ENCODE measurements at places on chromosomes 5 and 9. TPM values are rescaled to one million over a fixed set of nuclear protein-coding genes. Genes with fewer than 3 reads are reported as not detected.

- H3K36me3 ChIP-seq = no peaks in the 10 kb centered on the region
- no peaks in the 10 kb centered on the region for H3K27me3 ChIP-seq
- H3K27ac ChIP-seq = no peak overlapping the region
- no peak for DNase-seq
- no peak overlapping the region for H3K4me3 ChIP-seq
These were observed 90.3 kb upstream of the SARDH start for GRCh38 chr9:133828338-133828997.

Gene HK3
- total RNA-seq = 4.2 TPM

Gene ZNF618
- 2.3 TPM for total RNA-seq

DNA sequence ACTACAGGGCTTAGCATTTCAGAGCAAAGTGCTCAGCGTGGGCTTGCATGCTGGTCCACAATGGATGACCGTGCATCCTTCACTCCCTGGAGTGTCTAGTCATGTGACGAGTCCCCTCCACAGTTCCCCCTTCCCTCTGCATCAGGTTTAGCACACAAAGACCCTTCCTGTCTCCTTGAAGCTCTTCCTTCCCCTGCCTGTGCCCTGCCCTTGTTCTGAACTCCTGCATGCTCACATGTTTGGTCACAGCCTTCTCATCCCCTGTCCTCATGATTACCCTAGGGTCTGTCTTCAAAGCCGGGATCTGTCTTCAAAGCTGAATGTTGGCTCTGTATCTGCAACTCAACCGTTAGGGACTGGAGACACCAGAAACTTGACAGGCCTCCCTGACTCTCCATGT is 388.9 kb downstream of the SEMA5A start:
- no peaks in the 10 kb centered on the region for H3K4me1 ChIP-seq
- DNase-seq = no peak
- H3K36me3 ChIP-seq = no peaks in the 10 kb centered on the region
- H3K4me3 ChIP-seq = no peak overlapping the region
- H3K27ac ChIP-seq = no peak overlapping the region

DNA sequence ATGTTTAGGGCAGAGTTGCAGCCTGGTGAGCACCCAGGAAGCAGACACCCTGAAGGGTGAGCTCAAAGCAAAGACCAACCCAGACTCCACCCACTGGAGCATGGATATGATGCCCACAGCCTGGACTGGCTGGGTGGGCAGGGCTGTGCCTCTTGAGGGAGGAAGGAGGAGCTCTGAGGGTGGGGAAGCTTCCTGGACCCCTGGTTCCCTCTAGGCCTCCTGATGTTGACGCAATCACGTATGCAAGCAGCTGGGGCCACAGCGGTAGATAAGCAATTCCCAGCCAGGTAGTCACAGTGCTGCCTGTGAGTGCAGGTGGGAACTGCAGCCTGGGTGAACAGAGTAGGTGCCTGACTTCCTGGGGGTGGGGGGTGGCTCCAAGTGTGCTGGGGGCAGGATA is 271.5 kb downstream of the CDK5RAP2 start:
- no peaks in the 10 kb centered on the region for H3K36me3 ChIP-seq
- DNase-seq = no peak
- H3K27ac ChIP-seq = no peak overlapping the region
- no peaks in the 10 kb centered on the region for H3K27me3 ChIP-seq

GRCh38 chr9:111356481-111357244 is 26.6 kb upstream of the OR2K2 start:
- no peaks in the 10 kb centered on the region for H3K27me3 ChIP-seq
- H3K27ac ChIP-seq = no peak overlapping the region
- peaks cover 5% of the 10 kb centered on the region for H3K36me3 ChIP-seq
- no peaks in the 10 kb centered on the region for H3K4me1 ChIP-seq
- H3K4me3 ChIP-seq = peak overlapping the region; percentile 41

- H3K4me3 ChIP-seq = no peak overlapping the region
- no peaks in the 10 kb centered on the region for H3K36me3 ChIP-seq
- H3K27me3 ChIP-seq = no peaks in the 10 kb centered on the region
- no peak overlapping the region for H3K27ac ChIP-seq
These were observed 82.2 kb upstream of the IL12B start for GRCh38 chr5:159412284-159413046.

Gene PCDH12
- total RNA-seq = 3.6 TPM

Gene SAXO1
- 0.17 TPM for total RNA-seq

DNA sequence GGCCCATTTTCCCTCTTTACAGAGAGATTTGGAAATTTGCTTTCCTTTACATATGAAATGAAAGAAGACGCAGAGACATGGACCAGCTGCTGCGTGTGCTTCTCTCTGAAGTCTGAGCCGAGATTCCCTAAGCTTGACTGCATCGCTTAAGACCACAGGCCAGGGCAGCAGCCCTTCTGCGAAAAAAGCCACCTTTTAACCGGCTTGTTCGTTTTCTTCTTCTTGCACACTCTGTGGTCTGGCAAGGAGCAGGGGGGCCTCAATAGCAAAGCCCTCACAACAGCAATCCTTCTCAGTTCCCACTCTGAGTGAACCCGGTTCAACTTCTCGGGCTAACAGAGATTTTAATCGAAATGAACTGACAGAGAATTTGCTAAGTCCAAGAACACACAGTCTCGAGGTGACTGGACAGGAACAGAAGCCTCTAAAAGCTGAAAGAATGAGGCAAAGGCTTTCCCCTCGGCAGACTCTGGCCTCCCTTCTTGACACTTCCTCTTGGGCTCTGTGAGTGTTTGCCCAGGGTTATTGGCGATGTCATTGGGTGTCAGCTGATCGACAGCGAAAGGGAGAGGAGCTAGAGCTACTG is 512.9 kb upstream of the KLF4 start:
- H3K27ac ChIP-seq = peak overlapping the region; percentile 9
- H3K36me3 ChIP-seq = no peaks in the 10 kb centered on the region
- no peak overlapping the region for H3K4me3 ChIP-seq
- H3K27me3 ChIP-seq = no peaks in the 10 kb centered on the region
- DNase-seq = no peak

- no peak overlapping the region for H3K4me3 ChIP-seq
- no peak for DNase-seq
- peaks cover 5% of the 10 kb centered on the region for H3K4me1 ChIP-seq
- H3K27ac ChIP-seq = no peak overlapping the region
These were observed 36.6 kb downstream of the DMRT3 start for GRCh38 chr9:1013021-1013420.
